ENCODE measurements at places on chromosomes 11 and 22.
A peak's percentile ranks its signal among the peaks of the same experiment; 100 is the strongest.

DNA sequence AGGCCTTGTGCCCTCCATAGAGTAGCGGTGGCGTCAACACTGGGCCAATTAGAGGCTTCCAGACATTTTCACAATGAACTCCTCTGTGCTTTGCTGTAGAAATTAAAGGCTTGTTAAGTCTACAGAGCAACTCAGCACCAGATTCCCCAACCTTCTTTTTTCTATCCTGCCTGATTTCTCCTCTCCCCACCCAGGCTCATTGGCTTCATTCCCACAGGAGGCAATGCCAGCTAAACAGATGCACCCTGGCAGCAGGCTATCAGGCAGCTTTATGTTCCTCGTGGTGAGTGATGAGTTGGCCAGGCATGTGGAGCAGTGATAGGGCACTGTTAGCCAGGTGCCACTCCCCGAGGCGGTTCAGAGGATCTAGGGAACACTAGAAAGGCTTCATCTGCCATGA, 4.8 kb downstream of the DIXDC1 start:
- DNase-seq, result no peak

- DNase-seq, result no peak
These were observed 11.6 kb upstream of the EHF start for GRCh38 chr11:34609187-34609751.

- no peak for DNase-seq
These were observed 214.1 kb downstream of the OPCML start for GRCh38 chr11:133318221-133318620.

DNA sequence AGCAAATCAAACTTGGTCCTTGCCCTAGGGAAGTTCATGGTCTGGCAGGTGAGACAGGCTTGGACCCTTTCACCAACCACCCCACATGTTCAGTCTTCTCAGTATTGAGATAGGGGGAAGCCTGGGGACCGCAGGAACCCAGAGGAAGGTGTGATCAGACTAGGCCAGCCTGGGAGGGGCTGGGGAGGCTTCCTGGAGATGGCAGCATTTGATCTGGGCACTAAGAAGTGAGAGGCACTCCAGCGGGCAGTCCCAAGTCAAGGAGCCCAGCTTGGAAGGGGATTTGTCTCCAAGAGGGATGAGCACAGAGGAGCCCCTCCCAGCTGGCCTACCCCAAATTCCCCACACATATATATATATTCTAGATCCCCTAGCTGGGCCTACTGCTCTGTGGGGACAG, 5.4 kb downstream of the LRRC32 start:
- DNase-seq, result no peak

DNA sequence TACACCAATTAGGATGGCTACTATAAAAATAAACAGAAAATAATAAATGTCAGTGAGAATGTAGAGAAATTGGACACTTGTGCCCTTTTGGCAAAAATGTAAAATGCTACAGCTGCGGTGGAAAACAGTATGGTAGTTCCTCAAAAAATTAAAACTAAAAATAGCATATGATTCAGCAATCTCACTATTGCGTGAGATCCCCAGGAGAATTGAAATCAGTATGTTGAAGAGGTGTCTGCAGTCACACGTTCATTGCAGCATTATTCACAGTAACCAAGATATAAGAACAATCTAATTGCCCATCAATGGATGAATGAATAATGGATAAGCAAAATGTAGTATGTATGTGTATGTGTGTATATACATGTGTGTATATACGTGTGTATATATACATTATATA, 6.8 kb downstream of the OR52N2 start:
- no peak for DNase-seq

GRCh38 chr11:100735949-100736675, 49.0 kb downstream of the ARHGAP42 start:
- no peak for DNase-seq

- no peak for DNase-seq
These were observed 88.3 kb downstream of the UVRAG start for GRCh38 chr11:75903276-75903675.

- no peak for DNase-seq
These were observed 57.6 kb downstream of the FBXO7 start for GRCh38 chr22:32531931-32532819.

DNA sequence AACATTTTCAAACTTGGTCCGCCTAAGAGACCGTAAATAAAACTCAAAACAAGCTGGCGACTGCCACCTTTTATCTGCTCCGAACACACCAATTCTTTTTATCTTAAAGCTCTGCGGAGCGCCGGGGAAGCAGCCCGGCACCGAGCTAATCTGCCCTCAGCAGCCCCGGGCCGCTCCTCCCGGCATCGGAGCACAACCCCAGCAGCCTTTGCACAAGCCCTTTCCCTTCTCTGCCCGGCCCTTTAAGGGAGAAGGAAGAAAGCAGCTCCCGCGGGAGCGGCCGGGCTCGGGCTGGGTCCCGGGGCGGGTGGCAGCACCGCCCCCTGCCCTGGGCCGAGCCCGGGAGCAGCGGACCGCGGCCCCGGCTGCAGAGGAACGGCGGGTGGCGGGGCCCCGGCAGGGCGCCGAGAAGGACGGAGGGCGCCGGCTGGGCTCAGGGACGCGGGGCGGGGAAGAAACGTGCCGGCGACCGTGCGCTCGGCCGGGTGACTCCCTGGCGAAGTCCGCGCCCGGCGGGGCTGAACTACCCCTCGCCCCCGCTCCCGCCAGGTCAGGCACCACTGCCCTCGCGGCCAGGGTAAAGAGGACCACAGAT, 133.6 kb upstream of the C11orf58 start:
- no peak for DNase-seq

DNA sequence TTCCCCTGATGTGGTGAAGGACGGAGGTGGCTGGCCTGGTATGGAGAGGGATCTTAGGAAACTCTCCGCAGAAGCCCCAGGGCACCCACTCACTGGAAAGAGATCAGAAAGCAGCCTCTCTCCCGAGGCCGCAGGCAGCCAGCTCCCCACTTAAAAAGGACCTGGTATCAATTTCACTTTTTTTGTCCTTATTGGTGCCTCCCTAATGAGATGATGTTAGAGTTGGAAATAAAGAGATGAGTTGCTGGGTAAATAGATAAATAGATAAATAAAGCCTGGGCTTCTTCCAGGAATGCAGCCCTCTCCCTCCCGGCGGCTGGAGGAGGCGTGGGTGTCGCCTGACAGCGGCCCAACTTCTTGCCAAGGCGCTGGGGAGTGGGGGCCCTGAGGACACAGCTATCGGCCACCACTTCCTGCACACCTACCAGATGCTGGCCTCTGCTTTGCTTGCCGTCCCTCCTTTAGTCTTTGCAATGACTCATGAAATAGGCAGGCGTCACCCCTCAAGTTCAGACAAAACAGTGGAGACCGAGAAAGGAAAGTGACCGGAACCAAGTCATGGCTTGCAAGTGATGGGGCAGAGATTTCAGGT, 42.9 kb downstream of the LINC01488 start:
- DNase-seq, result no peak

GRCh38 chr11:22677153-22677903, 10.9 kb downstream of the GAS2 start:
- no peak for DNase-seq

- no peak for DNase-seq
These were observed 27.8 kb downstream of the PIK3C2A start for GRCh38 chr11:17179970-17180369.

DNA sequence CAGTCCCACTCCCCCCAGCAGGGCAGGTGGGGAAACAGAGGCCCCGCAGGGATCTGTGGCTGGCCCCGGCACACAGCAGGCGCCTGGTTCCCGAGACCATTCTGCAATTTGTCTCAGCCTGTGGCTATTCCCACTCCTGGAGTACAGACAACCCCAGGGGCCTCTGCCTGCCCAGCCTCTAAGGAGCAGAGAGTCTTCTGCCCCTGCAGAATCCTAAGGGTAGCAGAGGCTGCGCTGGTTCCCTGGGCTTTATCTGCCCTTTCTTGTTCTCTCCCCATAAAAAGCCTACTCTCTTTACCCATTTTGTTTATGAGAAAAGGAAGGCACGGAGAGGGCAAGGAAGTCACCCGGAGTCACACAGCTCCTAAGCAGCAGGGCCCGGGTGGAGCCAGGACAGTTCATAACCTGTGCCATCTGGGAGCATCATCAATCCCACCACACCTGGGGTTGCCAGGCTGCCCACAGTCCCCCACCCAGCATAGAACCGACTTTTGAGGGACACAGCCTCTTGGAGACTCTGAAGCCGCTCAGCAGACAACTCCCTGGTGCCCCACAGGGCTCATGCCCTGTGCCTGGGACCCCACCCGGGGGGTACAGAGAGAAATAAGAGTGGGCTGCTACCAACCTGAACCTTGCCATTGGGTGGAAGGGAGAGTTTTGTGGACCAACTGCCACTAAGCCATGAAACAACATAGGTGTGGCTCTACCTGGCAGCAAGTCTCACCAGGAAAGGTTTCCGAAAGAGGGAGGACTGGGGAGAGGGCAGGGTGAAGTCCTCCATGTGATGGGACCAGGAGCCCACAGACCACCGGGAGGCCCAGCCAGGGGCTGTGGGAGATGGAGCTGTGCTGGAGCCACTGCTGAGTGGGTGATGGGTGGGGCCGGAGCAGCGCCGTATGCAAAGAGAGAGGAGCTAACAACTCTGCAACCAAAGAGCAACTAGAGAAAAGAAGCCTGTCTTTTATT, 17.2 kb upstream of the LINC01488 start:
- DNase-seq, result no peak

DNA sequence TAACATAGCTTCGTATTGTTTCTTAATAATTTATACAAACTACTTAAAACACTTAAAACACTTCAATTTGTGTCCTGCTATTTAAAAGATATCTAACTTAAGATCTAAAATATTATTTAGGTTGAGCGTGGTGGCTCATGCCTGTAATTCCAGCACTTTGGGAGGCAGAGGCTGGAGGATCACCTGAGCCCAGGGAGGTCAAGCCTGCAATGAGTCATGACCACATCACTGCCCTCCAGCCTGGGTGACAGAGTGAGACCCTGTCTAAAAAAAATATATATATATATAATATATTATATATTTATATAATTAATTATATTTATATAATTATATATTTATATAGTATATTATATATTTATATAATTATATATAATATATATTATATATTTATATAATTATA, 4.2 kb upstream of the CTR9 start:
- no peak for DNase-seq

- no peak for DNase-seq
These were observed 8.6 kb upstream of the POLDIP3 start for GRCh38 chr22:42623301-42623751.

GRCh38 chr11:10673501-10674062, 20.0 kb downstream of the IRAG1 start:
- no peak for DNase-seq

GRCh38 chr11:100460426-100460825, 226.7 kb upstream of the ARHGAP42 start:
- DNase-seq, result no peak

GRCh38 chr22:20106205-20106848, 9.6 kb upstream of the RANBP1 start:
- DNase-seq, result no peak

DNA sequence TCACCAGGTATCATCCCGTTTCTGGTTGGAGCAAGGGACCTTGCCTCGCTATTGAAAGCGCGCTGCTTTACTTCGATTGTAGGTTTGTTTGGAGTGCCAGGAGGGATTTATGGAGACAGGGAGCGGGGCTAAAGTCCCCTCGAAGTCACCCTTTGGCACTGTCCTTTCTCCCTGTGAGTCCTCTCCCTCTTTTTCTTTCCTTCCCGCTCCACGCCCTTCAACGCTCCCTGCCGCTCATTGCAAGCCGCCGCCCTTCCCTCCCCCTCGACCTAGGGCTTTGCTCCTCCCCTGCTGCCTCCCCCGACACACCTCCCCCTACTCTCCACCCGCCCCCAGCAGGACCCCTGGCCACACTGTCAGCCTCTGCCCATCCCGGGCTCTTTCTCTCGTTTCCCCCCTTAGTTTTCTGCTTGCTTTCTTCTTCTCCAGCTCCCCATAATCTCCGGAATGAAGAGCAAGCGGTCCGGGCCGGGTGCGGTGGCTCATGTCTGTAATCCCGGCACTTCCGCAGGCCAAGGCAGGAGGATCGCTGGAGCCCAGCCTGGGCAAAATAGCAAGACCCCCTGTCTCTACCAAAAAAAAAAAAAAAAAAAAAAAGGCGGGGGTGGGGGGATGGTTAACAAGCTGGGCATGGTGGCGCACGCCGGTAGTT, 41.0 kb downstream of the AHNAK start:
- DNase-seq, result no peak

GRCh38 chr22:23457380-23457985, 122.6 kb downstream of the IGLL1 start:
- DNase-seq, result no peak

DNA sequence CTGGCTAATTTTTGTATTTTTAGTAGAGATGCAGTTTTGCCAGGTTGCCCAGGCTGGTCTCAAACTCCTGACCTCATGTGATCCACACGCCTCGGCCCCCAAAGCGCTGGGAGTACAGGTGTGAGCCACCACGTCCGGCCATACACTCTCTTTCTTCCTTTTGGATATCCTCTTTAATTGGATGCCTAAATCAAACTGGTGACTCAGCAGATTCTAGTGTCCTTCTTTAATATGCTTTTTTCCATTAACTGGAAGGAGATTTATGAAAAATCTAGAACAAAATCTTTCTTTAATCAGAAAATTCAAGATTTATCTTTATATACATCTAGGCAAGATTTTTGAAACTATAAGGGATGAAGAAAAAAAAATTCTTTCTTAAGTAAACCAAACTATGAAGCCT, 969.3 kb upstream of the CCDC90B start:
- no peak for DNase-seq

DNA sequence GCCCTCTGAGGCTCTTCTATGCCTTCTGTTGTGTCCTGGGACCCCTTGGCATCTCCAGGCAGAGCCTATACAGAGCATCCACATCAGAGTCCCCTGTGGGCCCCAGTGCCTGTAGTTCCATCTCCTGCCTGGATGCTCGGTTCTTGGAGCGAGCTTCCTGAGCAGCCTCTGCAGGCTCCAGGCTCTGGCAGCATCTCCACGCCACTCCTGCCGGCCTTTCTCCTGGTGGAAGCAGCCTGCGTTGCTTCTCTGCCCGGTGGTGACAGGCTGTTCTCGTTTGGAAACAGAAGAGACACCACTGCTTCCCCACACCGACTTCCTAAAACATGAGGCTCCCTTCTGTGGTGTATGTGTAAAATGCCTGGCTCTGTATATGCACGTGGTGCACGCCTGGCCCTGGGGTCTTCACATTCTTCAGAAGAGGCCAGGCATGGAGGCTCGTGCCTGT, 52.8 kb downstream of the BCR start:
- no peak for DNase-seq

- no peak for DNase-seq
These were observed 1.7 kb upstream of the CRYBB1 start for GRCh38 chr22:26619510-26619909.

- no peak for DNase-seq
These were observed 83.9 kb downstream of the OR5AK2 start for GRCh38 chr11:57072640-57073039.

- DNase-seq, result no peak
These were observed 17.8 kb downstream of the TREH start for GRCh38 chr11:118661425-118662301.

DNA sequence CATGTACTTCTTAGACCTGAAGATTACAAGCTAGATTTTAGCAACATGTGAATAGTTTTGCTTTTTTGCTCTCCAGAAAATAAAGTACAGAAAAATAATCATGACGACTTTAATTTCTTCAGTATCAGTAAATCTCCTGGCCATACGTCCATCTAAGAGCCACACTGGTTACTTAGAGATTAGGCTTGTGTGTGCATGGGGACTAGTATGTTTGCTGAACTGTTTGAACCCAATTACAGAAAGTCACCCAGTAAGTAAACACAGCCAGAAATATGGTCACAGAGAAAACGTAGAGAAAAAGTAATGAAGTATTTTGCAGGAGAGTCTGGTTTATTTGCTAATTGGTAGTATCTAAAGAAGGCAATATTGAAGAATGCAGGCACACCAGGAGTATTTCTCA, 1053.6 kb upstream of the CCDC90B start:
- DNase-seq, result no peak

- peak; percentile 42 for DNase-seq
These were observed 23.2 kb upstream of the ZBTB16 start for GRCh38 chr11:114036147-114036811.

GRCh38 chr11:103699216-103699615, 337.2 kb upstream of the DDI1 start:
- no peak for DNase-seq
